ENCODE measurements at places on chromosomes 2 and 18.
A peak's percentile ranks its signal among the peaks of the same experiment; 100 is the strongest.

- DNase-seq: no peak
Observed at GRCh38 chr18:39208729-39209128, 1643.1 kb upstream of the CELF4 start.

GRCh38 chr2:72942881-72943418 lies 25.6 kb downstream of the EMX1 start:
- no peak for DNase-seq

- DNase-seq: no peak
Observed at GRCh38 chr2:71578767-71579342, 125.5 kb downstream of the DYSF start.

GRCh38 chr18:42296723-42297122 lies 341.7 kb downstream of the PIK3C3 start:
- DNase-seq: no peak

DNA sequence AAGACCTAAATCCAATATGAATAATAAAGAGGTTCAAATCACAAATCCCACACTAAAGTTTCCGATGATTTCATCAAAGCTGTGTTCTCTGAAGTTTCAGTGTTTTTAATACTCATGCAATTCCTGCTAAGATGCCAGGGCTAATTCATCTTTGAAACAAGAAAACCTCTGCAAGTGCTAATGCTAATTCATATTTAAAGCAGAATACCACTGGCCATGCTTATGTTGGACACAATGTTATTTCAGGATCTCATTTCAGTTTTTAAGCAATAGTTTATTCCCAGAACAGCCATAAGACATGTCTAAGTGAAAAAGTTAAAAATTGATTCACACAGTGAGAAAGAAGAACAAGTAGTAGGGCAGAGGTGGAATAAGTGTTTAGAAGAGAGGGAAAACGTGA lies 62.8 kb downstream of the GRB14 start:
- DNase-seq: no peak

DNA sequence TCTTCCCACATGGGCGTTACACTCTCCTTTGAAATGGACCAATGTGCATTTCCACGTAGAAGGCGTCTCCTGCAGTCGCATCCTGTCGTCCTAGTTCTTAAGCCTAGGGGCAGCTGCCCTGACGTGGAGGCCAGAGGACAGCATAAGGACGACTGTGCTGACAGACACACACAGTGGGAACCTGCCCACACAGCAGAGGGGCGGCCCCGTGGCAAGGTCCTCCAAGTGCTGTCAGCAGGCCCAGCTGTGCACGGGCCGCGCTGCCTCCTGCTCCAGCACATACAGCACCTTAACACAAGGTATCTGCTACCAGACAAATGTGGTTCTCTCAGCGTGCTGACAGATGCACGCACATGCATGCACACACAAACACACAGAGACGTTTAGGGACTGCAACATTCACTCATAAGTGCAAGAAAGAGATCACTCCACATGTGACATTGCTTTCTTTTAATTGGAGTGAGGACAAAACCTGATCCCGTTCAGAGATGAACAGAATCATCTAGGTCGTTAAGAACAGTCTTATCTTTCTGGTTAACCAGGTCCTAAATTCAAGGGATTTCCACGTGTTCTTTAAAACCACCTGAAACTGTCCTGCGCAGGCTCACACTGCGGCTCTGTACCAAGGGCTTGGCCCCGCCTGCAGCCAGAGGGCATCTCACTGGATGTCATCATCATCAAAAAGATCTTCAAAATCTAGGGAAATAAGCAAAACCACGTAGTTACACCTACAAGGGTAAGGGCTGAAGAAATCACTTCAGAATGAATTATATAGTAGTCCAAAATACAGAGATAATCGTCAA lies 5.5 kb downstream of the COPS9 start:
- no peak for DNase-seq

- DNase-seq: no peak
Observed at GRCh38 chr2:3253913-3254441, 123.6 kb downstream of the EIPR1 start.

- DNase-seq: no peak
Observed at GRCh38 chr18:59423259-59423658, 64.2 kb upstream of the LMAN1 start.

DNA sequence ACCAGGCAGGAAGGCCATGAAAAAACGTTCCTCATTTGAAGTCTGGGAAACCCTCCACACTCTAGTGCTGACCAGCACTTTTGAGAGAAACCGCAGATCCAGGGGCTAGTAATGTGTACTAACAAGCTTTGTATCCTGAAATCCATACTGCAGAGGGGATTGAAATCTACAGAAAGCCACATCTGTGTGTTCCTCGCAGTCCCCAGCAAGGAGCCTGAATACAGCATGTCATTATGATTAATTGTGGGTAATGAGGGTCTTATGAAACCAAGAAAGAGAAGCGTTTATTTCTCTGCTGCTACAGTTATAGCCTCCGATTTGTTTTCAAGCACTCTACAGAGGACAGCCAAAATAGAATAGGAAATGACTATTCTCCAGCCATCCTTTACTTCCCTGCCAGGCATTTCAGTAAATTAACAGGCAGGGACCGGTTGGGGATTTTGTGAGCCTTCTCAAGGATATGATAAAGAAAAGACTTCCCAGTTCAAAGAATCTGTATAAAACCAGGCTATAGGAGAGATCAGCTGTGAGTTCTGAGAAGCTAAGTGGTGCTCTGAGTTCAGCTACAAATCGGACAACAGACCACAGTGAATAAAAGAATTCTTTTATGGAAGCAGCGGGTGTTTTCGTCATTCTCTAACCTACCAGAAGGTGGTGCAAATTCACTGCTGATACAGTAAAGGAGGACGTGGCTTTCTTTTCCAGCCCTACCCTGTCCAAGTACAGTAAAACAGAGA lies 133.4 kb downstream of the INSIG2 start:
- DNase-seq: peak; percentile 57

DNA sequence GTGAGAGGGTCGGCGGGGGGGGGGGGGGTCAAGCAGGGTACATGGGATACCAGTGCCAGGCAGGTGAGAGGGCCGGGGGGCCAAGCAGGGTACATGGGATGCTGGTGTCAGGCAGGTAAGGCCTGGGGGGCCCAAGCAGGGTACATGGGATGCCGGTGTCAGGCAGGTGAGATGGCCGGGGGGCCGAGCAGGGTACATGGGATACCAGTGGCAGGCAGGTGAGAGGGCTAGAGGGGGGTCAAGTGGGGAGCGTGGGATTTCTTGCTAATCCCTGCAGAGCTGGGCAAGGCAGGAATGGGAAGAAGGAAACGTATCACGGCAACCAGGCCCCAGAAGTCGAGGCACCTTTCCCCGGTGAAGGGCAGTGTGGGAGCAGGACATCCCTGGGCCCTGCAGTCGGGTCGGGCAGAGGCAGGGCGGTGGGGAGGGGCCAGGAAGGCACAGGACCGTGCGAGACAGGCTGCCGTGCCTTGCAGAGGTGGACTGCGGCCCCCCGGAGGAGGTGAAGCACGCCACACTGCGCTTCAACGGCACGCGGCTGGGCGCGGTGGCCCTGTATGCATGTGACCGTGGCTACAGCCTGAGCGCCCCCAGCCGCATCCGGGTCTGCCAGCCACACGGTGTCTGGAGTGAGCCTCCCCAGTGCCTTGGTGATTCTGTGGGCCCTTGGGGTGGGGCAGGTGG lies 49.3 kb downstream of the MTERF4 start:
- DNase-seq: no peak

DNA sequence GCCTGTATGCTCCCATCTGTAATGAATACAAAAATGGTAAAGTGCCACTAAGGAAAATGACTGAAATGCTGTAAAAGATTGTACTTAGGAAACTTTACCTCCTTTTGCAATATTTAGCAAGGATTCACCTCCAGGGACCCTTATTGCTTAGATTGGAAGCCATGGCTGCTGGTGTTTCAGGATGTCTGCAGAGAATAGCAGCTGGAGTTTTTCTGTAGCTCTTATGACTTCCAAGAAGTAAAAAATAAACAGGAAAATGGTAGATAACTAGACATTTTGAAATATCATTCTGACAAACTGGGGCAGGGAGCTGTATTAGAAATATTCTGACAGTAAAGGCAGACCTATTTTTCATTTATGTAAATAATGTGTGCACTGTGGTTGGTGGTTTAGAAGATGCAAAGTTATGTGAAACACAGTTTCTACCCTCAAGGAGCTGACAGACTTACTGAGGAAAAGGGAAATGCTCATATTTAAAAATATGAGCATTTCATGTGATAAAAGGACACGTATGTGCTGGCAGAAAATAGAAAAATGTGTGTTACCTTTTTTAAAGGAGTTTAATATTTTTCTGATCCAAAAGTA lies 224.9 kb upstream of the BOD1L2 start:
- DNase-seq: no peak

DNA sequence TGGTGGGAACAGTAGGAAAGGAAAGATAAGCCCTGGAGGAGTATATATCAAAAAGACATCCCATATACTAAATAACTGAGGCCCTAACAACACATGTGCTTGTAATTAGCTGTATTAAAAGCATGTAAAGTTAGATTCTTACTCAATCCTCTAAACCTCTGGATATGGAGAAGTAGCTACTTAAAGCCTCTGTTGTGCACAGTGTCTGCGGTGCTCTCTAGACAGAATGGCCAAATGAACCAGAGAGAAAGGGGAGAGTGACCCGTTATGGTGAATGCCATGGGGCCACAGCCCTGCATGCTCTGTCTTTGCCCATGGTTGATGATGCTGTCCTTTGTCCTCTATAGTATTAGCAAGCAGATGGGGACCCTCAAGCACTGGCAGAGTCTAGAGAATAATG lies 104.4 kb upstream of the SLC8A1 start:
- no peak for DNase-seq

DNA sequence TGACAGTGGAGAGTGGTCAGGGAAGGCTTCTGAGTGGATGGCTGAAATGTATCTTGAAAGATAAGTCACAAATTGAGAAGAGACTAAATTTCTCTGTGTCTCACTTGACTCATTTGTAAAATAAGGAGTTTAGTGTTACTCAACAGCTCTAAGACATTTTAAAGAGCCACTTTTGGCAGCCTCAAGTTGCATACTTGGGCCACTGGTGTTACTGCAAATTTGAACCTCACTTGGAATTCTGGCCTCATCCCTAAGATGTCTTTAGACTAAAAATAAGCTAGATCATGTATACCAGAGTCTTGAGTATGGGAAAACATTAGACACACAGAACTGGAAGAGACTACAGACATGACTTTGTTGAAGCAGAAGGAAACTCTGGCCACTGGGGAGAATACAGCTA lies 4.5 kb upstream of the MTLN start:
- DNase-seq: no peak

- no peak for DNase-seq
Observed at GRCh38 chr2:83103613-83104012, 1355.5 kb downstream of the SUCLG1 start.

DNA sequence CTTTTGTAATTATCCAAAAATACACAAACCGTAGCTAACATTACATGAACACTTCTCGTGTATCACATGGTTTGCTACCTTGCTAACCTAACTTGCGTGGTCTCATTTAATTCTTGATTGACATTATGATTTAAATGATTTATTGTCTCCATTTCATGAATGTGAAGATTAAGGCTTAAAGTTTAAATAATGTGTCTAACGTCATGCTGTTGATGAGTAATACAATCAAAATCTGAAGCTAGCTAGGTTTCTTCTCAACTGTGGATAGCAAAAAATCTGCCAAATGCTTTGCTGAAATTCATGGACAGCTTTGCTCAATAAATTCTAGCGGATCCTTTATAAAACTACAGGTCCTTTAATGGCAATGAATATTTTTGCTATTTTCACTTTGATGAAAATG lies 274.1 kb upstream of the MC4R start:
- DNase-seq: no peak

- DNase-seq: peak; percentile 32
Observed at GRCh38 chr2:219041252-219041651, at the start of gene CFAP65. Gene CFAP65, minus strand, starts transcription at chr2:219041516. Its CDS starts 2,468 bp downstream, at chr2:219039048.

DNA sequence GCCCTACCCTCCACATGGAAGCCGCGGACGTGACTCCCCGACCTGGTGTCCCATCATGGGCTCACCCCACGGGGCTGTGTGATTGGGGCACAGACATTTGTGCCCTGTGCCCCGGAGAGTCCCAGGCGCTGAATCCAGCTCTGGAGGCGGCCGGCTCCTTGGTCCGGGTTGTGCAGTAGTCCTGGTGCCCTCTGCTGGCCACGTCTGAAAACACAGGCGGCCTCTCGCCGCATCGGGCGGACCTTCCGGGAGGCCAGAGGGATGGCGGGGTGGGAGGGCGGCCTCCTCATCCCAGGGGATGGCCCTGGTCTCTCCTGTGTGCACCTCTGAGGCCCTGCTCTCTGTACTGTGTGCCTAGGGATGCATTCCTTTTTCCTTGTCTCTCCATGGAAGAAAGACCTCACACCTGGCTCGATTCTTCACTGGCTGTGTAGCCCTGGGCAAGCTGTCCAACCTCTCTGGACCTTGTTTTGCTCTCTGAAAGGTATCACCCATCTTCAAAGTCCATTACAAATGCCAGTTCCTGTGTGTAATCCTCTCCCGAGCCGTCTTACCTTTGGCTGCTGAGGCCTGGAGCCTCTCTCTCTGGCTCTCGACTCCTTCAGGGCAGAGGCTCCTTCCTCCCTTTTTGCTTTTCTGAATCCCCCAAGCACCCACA lies 27.6 kb downstream of the CELF4 start:
- DNase-seq: peak; percentile 21

DNA sequence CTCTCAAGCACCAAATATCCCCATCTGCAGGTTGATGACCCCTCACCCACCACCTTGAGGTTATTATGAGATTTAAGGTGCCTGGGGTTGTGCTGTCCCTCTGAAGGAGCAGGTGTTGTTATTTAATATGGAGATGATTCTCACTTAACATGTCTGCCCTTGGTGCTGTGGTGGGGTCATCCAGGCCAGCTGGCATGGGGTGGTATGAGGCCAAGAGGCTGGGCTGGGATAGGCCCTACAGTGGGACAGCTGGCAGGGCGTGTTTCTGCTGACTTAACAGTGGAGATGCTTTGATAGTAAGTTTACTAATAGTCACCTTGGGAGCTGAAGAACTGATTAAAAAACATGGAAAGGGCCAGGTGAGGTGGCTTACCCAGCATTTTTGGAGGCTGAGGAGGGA lies 22.4 kb downstream of the SERPINB12 start:
- no peak for DNase-seq

DNA sequence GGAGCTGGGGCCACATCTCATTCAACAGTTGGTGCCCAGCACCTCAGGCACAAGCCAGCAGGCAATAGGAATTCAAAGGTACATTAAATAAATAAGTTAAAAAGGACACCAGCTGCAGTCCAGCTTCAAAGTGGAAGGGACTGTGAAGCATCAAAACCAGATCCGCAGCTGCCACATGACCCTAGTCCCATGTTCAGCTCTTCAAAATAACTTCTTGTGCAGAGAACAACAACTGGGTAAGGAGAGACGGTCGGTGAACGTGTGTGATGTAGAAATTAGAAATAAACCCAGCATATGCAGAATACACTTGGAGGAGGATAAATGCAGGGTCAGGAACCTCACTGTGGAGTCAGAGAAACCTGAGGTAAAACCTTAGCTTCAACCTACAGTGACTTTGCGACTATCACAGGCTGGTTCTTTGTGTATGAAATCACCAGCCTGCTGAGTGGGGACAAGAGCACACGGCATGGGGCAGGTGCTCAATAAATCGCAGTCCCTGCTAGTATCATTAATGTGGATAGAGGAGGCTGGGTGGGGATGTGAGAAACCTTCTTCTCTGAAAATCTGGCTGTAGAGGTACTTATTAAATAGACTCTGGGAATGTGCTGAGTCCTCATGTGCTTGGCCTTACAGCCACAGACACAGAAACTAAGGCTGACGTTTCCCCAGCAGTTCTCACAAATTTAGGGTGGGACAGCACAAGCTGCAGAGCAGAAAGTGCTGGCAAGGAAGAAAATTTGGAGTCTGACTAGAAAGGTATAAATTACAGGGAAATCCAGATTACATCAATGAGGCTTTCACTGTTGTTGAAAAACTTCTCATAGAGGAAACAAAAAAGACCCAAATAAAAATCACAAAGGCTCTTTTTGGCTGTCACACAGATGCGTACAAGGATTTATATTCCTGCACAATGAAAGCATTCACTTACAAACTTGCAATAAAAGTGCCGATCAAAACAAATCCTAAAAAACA lies 20.7 kb downstream of the FBXO15 start:
- no peak for DNase-seq

Data from NCI-H1930 (cell line).